ENCODE measurements at places on chromosomes 12 and 14.

DNA sequence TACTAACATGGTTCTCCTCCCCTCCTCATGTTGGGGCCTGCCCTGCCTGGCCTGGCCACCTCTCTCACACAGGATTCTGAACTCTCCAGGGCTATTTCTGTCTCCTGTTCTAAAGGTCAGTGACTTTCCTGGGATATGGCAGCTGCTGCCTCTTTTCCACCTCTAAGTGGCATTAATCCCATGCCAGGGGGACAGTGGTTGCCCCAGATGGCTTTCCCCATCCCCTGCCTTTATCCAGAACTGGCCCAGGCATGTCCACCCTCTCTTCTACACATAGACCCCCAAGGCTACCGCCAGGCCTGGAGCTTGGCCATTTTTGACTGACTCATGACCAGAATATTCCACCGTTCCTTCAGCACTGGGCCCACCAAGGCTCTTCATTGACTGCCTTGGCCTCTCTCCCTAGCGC is 90.4 kb downstream of the IRF2BPL start:
- DNase-seq: no peak

DNA sequence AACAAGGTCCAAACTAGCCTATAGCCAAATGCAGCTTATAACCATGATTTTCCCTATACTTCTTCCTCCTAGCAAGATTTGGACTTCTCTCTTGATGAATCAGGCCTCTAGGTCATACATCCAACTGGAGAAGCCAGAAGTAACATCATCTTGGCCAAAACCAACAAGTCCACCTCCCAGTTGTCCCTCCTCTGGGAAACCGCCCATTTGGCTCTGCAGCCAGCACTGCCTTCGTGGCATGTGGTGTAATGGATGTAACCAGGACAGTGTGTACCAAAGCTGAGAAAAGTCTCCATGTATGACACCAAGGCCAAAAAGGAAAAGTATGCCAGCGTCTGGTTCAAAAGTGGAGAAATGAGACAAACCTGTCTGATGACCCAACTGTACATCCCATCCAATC is 59.3 kb upstream of the VASH1 start:
- no peak for DNase-seq

- DNase-seq: no peak
Measured at GRCh38 chr14:65042731-65043372, 56.2 kb downstream of the FNTB start.

DNA sequence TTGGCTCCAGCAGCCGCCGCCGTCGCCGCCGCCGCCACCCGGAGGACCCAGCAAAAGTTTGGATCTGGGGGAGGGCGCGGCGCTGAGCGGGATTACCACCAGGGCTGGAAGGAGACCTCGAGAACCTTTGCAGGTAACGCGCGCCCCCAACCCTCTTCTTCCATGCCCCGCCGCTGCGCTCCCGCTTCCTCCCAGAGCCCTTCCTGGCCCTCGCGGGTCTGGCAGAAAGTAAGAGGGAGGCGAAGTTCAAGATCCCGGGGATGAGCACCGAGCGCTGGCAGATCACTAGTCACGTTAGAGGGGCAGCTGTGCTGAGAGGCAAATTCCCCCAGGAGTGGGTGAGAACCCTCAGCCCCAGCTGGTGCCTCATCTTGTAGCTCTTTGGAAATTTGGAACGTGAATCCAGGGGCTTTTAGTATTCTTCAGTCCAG is 3.9 kb downstream of the FLRT2 start:
- DNase-seq: no peak

DNA sequence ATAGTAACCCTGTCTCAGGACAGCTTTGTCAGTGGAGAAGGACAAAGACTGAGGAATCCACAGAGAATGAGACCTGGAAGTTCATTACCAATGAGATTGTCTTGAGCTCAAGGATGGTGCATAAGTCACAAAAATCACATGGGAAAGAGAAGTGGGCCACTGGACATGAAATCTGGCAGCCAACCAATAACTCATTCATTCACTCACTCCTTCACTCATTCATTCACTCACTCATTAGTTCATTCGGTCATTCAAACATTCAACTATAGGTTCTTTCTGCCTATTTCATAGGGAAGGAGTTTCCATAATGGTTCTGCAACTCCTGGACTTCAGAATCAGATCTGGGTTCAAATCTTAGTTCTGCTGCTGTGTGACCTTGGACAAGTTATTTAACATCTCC is 18.2 kb upstream of the WSCD2 start:
- no peak for DNase-seq

- no peak for DNase-seq
Measured at GRCh38 chr14:73634011-73634833, 10.6 kb upstream of the DNAL1 start.

DNA sequence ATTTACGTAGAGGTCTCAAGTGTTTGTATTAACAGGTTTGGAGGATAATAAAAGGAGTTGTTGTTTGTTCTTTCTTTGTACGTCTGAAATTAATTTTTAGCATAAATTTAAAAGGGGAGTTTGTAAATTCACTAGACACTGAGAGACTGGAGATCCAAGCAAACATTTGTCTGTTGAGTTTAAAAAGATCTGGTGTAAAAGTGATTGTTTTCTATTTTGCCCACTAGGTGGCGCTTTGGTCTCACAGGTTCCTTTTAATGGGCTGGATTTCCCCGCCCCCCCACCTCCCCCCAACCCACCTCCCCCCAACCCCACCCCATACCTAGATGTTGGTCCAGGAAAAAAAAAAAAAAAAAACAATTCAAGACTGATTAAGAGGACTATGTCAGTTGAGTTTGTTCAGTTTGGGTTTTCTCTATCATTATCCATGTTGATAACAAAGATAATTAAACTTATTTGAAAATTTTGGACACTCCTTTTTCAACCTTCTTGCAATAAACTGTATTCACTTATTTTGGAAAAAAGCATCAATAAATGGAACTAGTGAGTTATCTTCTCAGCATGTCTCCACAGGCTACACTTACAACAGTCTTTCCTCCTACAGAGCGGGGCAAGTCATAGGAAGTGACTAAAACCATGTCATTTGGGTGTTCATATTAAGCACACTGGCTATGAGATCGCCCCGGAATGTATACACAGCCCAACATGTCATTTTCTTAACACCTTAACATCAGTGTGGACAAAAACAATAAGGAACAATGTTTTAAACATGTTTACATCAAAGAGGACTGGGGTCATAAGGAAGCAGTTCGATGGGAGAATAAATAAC is 841.1 kb downstream of the NRXN3 start:
- DNase-seq: no peak

DNA sequence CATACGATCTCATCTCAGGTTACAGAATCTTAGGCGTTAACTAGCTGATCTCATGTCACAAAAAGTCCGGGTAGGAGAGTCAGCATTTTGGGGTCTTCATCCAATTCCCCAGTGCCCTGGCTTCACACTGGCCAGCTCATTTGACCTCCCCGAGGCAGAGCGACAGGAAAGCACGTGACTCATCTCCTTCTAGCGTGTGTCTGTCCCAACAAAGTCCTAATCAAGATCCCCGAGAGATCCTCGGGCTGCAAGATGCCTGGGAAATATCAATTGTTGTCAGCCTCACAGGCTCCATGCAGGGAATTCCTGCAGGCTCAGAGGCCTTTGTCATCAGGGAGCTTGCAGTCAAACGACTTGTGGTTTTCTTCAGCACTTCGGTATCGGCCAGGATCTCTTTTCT is 57.5 kb downstream of the ZNF664 start:
- DNase-seq: no peak

- no peak for DNase-seq
Measured at GRCh38 chr12:124205405-124205804, 89.5 kb upstream of the RFLNA start.

- DNase-seq: no peak
Measured at GRCh38 chr12:119012179-119012578, 30.8 kb downstream of the SRRM4 start.

DNA sequence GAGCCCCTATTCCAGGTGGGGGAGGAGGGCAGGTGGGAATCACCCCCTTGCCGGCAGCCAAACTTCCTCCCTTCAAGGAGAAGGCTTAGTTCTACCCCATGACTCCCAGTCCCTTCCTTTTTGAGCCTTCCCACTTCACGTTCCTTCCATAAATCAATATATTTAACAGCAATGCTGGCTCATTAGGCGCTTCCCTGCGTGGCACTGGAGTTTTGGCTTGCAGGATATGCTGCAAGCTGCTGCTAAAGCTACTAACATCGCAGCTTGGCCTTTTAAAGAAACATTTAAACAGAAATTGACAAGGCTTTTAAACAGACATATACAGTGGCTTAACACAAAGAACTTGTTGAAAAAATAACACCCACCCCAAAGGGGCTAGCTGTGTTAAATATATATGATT is 308.0 kb upstream of the FKBP4 start:
- DNase-seq: no peak

DNA sequence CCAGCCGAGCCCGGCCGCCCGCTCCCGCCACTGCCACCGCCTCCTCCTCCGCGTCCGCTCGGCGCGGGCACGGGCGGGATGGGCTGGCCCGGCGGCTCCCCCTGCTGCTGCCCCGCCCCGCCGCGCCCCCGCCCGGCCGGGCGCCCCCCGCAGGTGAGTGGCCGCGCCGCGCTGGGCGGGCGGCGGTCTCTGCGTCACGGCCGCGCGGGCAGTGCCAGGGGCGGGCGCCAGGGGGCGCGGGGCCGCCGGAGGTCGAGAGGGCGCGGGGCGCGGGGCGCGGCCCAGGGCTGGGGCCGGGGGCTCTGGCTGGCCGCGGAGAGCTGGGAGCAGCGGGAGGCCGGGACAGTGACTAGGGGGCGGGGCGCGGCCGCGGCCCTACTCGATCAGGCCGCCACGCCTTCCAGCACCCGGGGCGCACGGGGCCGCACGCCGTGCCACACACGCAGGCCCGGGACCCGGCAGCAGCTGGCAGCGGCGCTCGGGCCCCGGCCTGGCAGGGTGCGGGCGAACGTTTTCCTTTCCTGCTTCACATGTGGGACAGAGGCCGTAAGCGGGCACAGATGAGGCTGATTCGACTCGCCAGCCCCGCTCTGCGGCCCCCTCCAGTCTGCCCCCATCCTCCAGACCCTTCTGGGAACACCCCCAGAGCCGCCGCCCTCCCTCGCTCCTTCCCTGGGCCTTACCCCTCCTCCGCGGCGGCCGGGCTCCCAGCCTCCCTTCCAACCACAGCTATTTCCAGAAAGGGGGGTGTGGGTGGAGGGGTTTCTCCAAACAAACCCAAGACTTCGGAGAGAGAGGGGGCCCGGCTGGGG is 2.4 kb upstream of the TNS2 start:
- peak; percentile 43 for DNase-seq

GRCh38 chr14:56292970-56293369 is 174.8 kb downstream of the PELI2 start:
- DNase-seq: no peak

- no peak for DNase-seq
Measured at GRCh38 chr14:63735720-63736119, 7.9 kb upstream of the SGPP1 start.

GRCh38 chr12:101552277-101552676 is 42.5 kb upstream of the MYBPC1 start:
- DNase-seq: no peak

GRCh38 chr14:32820181-32820580 is 118.5 kb upstream of the NPAS3 start:
- no peak for DNase-seq

DNA sequence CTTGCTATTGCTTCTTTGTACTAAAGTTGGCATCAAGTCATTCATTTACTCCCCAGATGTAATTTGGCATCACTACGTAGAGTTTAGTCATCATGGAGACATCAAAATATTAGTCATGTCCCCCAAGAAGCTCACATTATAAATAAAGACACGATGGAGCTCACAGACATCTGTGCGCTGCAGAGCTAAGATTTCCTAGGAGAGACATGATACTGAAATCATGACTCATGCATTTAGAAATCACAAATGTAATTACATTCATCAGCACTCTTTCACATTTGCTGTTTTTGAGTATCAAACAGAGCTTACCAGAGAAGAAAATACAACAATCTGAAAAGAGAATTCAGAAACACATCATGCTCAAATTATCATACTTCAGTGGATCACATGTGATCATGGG is 169.8 kb downstream of the LRIG3 start:
- no peak for DNase-seq

DNA sequence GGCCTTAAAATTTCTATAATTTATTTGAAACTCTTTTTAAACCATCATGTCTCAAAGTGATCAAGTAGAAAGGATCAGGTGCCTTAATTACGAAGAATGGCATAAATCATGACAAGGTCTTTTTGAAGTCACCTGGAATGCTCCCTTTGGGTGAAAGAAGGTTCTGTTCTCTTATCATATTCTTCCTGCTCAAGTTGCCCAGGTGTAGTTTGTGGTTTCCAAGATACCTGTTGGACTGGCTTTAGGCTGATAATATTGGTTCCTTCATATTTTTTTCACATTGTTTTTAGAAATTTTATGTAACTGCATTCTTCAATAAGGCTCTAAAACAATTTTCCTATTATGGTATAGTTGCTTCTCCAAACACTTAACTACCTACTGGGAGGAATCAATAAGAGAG is 29.2 kb downstream of the RASSF3 start:
- no peak for DNase-seq

DNA sequence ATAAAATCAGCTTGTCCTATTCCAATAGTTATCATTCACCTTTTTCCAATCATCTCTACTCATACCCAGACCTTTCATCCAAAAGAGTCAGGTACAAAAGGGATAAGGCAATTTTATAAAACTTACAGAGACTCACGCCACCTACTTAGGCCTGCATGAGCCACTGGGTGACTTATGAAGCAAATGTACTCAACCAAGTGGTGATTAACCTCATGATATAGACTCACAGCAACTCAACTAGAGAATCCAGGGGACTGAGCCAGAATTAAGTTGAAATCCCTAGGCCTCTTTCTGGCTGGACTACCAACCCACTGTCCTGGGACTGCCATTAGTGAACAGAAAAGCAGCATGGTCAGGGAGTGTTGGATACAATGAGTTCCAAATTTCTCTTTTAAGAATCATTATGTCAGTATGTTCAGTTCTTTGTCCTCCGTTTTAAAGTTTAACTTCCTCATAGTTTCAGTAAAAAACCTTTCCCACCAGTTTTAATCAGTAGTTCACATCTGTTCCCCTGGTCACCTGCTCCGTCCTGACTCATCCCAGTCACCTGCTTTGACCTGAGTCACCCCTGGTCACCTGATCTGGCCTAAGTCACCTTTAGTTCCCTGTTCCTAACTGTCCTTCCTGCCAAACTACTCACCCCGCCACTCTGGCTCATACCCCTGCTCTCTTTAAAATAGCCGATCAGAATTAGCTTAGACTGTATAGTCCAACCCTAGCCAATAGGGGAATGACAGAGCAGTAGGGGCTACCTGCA is 36.8 kb downstream of the SPTSSA start:
- no peak for DNase-seq

GRCh38 chr12:8667270-8667669 is 4.6 kb upstream of the MFAP5 start:
- DNase-seq: no peak

- DNase-seq: no peak
Measured at GRCh38 chr14:76644855-76645518, 116.3 kb upstream of the VASH1 start.

GRCh38 chr14:57413849-57414248 is 23.5 kb downstream of the NAA30 start:
- no peak for DNase-seq

GRCh38 chr12:44227616-44228015 is 391.7 kb downstream of the TMEM117 start:
- DNase-seq: no peak

GRCh38 chr14:29028973-29029582 is 262.5 kb downstream of the FOXG1 start:
- no peak for DNase-seq

- no peak for DNase-seq
Measured at GRCh38 chr12:93825931-93826555, 148.9 kb downstream of the CRADD start.

Data from activated CD4-positive, CD25-positive, alpha-beta regulatory T cell treated with anti-CD3 and anti-CD28 coated beads, Interleukin-2, amount 50 U/mL, for 16 hours (primary cell).